ENCODE measurements at places on chromosomes 12 and 14.

DNA sequence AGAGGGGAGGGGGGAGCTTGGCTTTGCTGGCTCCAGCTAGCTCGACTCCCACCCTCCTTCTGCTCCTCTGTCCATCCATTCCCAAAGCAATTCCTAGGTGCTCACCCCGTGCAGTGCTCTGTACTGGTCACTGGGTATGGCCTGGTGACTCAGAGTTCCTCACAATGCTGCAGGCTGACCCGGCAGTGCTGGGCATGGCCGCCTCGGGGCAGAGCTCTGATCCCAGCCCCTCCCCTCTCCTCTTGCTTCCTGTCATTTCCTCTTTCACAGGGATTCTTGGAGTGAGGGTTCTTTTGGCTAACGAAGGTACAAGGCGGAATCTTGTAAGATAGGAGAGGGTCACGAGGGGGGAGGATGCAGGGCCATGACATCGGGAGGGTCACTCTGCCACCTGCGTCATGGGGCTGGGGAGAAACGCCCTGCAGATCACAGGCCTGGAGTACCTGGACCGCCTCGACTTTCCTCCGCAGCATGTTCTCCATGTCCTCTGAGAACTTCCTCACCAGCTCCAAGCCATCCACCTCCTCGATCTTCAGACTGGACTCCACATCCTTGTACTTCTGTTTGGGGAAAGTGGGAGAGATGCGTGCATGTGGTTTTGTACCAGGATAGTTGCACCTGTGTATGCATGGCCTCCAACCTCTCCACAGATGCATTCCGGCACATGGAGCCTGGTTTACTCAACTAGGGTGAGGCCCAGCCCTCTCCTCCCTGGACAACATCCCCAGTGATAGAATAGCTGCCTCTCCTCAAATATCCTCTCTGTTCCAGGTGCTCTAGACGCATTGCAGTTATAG is 5.7 kb downstream of the CACNA2D4 start:
- no peak for DNase-seq

DNA sequence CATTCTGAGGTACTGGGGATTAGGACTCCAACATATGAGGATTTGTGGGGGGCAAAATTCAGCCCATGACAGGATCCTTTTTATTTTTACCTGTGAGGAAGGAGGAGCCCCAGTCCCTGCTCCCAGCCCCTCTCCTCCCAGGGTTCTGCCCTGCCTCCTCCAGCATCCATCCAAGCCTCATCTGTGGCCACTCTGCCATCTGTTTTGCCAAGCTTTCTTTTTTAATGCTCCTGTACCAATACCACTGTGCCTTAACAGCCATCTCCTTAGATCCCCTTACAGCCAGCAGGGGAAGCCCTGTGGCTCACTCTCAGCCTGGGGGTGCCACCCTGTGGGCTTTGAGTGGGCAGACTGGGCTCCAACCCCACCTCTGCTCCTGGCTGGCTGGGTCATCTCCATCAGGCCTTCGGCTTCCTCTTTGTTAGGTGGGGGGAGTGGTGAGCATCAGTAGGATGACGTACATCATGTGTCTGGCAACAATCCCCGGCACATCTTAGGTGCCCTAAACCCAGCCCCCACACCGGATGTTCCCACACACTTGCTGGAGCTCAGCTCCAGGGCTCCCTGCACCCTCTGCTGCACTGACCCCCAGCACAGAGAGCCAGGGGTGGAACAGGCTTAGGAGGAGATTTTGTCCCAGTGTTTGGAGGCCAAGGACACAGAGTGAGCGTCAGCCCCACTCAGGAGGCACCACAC is 40.2 kb downstream of the CYP46A1 start:
- DNase-seq, result no peak

DNA sequence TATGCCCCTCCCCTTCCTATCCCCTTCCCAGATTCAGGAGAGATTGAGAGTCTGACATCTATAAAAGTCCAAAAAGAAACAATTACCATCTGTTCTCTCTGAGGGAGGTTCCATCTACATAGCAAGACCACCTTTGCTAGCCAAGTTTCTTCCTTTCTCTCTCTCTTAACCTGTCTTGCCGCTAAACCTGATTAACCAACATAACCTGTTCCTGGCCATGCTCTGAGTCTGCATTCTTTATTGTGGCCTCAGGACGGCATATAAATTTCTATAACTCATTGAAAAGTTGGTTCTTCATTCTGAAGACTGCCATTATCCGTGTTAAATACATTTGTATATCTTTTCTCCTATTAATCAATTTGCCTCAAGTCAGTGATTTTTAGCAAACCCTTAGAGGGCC is 594.0 kb downstream of the KCNH5 start:
- no peak for DNase-seq

DNA sequence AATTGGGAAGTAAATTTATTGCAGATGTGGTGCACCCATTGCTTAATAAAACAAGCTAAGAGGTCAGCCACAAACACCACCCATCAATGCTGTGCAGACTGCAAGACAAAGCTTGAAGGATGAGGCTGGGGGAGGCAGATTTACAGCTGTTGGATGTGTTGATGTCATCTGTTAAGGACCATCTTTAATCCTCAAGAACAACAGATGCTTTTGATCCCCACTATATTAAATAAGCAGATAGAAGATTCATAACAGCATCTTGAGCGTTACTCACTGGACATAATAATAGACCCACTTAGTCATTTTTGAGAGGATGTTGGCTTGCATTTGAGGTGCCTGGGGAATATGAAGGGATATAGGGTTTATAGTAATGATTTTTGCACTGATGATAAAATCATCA is 58.8 kb downstream of the GPR68 start:
- DNase-seq, result no peak

DNA sequence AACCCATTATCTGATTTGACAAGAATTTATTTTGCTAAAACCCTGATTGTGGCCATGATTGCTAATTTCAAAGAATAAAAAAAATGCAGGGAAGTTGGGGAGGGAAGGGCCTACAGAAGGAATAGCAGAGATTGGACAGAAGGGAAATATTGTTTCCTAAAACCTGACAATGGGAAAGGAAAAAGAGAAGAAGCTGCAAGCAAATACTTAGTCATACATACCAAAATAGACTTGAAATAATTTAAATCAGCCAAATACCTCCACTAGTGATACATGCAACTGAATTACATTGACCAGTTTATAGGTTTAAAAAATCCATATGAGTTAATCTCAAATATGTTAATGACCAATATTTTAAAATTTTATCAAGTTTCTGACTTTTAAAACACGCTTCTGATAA is 75.1 kb downstream of the PELI2 start:
- DNase-seq, result no peak

DNA sequence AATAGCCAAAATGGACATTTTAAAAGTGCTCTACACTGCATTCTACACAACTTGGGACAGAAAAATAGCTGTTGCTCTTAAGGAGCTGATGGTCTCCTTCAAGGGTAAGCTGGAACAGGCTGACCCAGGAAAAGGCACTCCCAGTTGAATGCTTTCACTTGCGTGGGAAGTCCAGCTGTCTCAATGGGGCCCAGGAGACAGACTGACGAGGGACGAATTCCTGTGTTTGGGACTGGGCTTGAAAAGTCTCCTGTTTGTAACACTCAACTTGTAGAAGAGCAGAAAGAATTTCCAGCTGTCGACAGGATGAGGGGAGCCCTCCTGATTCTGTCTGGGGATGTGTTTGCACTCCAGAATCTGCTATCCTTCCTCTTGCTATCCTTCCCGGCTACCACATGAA is 180.8 kb downstream of the ZFP36L1 start:
- no peak for DNase-seq

DNA sequence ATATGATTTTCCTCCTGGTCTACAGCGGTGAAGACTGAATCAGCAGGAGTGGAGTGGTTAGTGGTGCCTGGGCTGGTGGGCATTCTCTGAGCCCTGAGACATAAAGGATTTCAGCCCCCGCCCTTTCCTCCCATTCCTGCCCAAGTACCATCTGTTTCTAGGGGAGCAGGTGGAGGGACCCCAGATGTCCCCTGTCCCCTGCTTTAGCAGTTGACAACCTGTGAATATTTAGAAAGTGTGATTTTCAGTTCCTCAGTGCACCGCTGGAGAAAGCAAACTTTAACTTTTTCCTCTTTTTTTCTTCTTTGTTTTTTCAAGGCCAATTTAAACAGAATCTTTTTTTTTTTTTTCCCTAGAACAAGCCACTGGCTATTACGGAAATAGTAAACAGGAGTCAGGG is 163.8 kb upstream of the MYL2 start:
- DNase-seq, result no peak

GRCh38 chr12:84946753-84947152 is 34.2 kb upstream of the SLC6A15 start:
- DNase-seq, result no peak

DNA sequence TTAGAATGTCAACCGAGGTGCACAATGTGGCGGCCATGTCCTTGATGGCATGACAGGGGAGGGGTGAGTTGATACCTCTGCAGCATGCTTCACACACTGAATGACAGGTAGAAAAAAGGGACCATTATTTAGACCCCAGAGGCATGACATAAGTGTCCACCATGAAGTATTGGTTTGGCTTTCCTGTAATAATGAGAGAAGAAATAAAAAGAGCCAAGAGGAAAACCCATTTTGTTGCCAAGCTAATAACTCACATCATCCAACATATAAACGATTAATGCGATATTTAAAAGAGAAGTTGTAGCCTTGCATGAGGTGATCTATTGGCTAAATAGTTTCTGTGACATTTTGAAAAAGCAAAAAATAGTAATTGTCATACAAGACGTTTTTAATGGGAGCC is 343.4 kb downstream of the LRIG3 start:
- no peak for DNase-seq

GRCh38 chr14:54727929-54728328 is 161.0 kb downstream of the SAMD4A start:
- no peak for DNase-seq
